ENCODE measurements at places on chromosomes 1 and 21.

GRCh38 chr1:201506557-201507359 is at the start of gene CSRP1:
Gene CSRP1 (minus strand): TSS chr1:201507123. CDS start chr1:201496303, 10,820 bp downstream.
- DNase-seq: peak; percentile 95

GRCh38 chr1:56522680-56523079 is 56.7 kb downstream of the PLPP3 start:
- no peak for DNase-seq

- no peak for DNase-seq
Measured at GRCh38 chr1:23646091-23646490, 45.5 kb upstream of the RPL11 start.

DNA sequence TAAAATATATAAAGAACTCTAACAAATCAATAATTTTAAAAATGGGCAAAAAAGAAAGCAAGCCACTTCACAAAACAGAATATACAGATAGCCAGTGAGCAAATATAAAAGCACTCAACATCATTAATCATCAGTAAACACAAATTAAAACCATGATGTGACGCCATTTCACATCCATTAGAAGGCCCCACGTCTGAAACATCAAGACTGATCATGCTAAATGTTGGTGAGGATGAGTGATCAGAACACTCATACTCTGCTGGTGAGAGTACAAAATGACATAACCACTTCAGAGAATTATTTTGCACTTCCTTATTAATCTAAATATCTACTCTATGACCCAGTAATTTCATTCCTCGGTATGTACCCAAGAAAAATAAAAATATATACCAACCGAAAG is 512.2 kb upstream of the NR5A2 start:
- no peak for DNase-seq

GRCh38 chr1:114986286-114986685 is 43.3 kb upstream of the TSHB start:
- no peak for DNase-seq

GRCh38 chr1:212504171-212504803 is 71.6 kb downstream of the NENF start:
- no peak for DNase-seq

DNA sequence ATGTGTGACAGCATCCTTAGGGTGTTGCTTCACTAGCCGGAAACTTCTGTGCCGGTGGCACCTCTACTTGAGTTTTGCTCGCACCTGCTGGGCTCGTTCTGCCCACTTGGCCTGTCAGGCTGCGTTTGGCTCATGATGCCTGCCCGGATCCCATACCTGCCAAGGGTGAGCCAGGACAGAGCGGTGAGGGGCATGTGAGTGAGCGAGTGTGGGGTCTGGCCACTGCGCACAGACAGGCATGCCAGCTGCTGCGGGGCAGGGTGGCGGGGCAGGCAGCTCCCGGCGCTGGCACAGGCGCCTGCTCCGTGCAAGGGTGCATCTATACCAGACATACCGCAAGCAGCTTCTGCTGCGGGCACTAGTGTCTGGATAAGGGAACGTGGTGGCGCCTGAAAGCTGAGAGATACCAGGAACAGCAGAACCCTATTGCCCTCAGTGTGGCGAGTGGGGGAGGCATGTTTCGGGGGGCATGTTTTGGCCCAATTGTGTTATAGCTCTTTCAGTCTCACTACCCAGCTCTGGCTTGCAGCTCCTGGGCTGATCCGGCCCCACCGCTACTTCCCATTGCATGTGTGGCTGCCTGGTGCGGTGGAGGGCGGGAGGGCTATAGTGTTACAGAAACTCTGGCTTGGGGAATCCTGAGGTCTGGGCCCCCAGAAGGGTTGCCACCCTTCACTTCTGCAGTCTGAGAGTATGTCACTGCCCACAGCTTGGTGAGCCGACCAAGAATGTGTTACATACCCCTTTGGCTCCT is 32.2 kb downstream of the MAGI3 start:
- DNase-seq: no peak

DNA sequence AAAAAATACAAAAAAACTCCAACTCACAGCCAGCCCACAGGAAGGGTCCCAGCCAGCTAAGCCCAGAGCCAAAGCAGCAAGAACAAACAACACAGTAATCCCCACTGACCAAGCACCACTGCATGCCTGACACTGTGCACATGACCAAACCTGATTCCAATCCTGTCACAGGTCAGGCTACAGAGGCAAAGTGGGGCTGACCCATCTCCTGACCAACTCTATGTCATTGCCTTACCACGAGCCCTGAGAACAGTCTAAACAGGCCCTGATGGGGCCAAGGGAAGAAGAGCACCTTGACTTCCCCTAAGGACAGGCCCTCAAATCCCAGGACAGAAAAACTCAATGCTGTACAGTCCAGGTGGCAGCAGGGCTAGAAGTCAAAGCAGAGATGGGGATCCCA is 2.4 kb downstream of the LSS start:
- no peak for DNase-seq

- DNase-seq: no peak
Measured at GRCh38 chr1:178371933-178372388, 124.8 kb downstream of the CLEC20A start.

DNA sequence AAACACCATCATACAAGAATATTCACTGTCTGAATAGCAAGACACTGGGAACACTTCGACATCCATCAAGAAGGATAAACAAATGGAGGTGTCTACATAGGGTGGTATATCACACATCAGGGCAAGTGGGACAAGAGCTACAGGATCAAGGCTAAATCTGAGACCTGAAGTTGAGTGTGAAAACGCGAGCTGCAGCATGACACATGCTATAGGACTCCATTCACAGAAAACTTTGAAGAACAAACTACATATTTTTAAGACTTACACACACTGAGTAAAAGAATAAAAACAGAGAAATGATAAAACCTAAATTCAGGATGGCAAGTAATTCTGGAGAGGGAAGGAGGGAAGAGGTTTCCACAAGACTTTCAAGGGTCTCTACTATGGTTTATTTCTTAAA is 2.1 kb downstream of the TTC39A start:
- DNase-seq: peak; percentile 58

DNA sequence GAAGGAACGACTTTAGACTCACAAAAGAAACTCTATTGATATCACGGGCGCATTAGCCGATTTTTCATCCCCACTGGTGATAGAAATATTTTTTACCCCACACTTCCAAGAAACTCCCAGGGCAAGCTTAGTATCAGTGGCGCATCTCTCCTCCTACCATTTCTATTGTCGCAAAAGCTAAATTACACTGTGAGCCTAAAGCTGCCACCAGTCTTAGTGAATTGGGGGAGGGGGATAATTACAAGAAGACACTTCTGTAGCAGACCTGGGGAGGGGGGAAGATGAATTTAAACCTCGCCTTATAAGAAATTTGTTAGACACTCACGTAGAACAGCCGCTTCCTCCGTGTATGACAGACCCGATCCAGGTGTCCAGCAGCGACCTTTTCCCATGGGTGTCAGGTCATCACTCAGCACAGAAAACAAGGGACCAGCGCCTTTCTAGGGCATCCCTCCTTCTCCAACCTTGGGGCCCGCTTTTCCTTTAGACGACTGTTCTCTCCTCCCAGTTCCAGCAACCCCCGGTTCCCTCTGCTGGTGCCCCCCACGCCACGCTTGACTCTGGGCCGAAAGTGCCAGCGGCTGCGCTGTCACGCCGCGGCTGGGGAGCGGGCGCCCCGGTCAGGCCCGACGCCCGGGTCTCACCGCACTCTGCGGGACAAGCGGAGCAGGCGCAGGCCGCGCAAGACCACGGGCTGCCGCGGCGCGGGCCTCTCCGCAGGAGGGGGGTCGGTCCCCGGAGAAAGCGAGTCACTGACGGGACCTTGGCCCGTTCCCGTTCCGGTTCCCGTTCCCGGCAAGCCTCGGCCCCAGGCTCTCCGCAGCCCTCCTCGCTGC is 821 bp downstream of the PHC2 start:
- DNase-seq: peak; percentile 79

All from AG08396 (cell line).